Naive thymus-derived CD4-positive, alpha-beta T cell (primary cell): ENCODE measurements at places on chromosomes 5 and 9.

DNA sequence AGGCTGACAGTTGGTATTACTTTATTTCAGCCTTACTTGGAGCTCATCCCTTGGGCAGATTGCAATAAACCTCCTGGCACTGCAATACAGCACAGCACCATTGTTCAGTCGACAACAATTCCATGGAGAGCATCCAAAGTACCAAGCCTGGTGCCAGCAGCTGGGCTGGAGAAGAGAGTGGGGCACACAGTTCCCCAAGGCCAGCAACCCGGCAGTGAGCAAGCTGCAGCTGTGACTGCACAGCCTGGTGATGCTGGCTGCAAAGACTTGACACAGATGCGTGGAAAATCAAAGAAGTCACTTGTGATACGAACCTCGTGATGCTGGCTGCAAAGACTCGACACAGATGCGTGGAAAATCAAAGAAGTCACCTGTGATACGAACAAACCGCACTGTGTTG lies 125.4 kb downstream of the ATPSCKMT start:
- H3K27me3 ChIP-seq: no peaks in the 10 kb centered on the region
- no peak for DNase-seq
- no peak overlapping the region for H3K27ac ChIP-seq
- H3K36me3 ChIP-seq: no peaks in the 10 kb centered on the region

- no peak overlapping the region for H3K4me3 ChIP-seq
- H3K36me3 ChIP-seq: no peaks in the 10 kb centered on the region
- no peaks in the 10 kb centered on the region for H3K27me3 ChIP-seq
These were observed 227.3 kb downstream of the MCTP1 start for GRCh38 chr5:95057615-95058014.

- no peaks in the 10 kb centered on the region for H3K27me3 ChIP-seq
- no peak overlapping the region for H3K27ac ChIP-seq
- DNase-seq: no peak
These were observed 282.9 kb upstream of the MAP3K1 start for GRCh38 chr5:56532466-56532865.

DNA sequence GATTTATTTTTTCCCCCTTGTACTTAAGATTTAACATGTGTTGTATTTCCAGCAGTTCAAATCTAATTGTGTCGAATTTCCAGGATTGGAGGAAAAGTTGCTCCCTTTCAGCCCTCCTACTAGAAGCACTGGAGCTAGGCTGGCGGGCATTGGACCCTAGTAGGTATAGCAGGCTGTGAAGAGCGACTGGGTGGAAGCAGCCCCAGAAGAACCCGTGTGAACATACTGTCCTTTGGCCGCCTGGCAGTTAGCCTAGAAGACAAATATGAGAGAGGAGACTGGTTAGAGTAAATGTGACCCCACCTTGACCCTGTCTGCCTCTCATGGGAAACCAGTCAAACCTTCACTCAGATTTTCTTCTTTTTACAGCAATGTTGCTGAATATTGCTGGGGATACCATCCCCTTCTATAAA lies 13.9 kb downstream of the ALDOB start:
- no peaks in the 10 kb centered on the region for H3K27me3 ChIP-seq
- no peak overlapping the region for H3K27ac ChIP-seq
- no peaks in the 10 kb centered on the region for H3K36me3 ChIP-seq

DNA sequence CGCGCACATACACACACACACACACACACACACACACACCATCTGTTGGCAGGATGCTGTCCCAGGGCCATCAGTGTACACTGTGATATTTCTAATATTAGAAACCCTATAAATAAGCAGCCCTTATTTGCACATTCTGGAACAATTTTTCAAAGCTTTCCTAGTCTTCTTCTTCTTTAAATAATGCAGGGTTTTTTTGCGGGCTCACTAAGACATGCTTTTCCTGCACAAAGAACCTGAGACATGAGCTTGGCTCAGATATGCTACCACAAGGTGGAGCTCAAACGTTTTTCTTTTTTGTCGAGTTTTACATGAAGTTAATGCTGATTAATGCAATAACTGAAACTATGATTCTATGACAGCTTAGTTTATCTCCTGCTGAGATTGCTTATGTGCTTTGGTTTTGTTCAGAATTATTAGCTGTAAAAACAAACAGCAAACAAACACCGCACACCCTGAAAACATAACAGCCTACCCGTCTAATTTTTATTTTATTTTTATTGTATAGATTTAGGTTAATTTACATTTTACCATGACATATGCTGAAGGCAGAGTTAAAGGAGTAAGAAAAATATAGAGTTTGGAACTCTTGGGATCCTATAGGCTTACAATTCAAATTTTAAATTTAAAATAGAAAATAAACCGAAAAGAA lies 95.8 kb downstream of the ALDH1A1 start:
- H3K36me3 ChIP-seq: no peaks in the 10 kb centered on the region
- no peak for DNase-seq
- no peak overlapping the region for H3K4me3 ChIP-seq
- H3K27ac ChIP-seq: no peak overlapping the region
- H3K4me1 ChIP-seq: no peaks in the 10 kb centered on the region

GRCh38 chr5:174281855-174282254 lies 236.3 kb downstream of the NSG2 start:
- no peaks in the 10 kb centered on the region for H3K36me3 ChIP-seq
- no peaks in the 10 kb centered on the region for H3K27me3 ChIP-seq
- H3K4me3 ChIP-seq: no peak overlapping the region

GRCh38 chr5:74378464-74378863 lies 262.1 kb downstream of the ENC1 start:
- H3K27ac ChIP-seq: no peak overlapping the region
- H3K4me3 ChIP-seq: no peak overlapping the region
- DNase-seq: no peak

- no peaks in the 10 kb centered on the region for H3K36me3 ChIP-seq
- peaks cover 88% of the 10 kb centered on the region for H3K4me1 ChIP-seq
- peak; percentile 4 for DNase-seq
- H3K4me3 ChIP-seq: peak overlapping the region; percentile 6
- no peaks in the 10 kb centered on the region for H3K27me3 ChIP-seq
These were observed 18.6 kb downstream of the IRF1 start for GRCh38 chr5:132471944-132472343.

DNA sequence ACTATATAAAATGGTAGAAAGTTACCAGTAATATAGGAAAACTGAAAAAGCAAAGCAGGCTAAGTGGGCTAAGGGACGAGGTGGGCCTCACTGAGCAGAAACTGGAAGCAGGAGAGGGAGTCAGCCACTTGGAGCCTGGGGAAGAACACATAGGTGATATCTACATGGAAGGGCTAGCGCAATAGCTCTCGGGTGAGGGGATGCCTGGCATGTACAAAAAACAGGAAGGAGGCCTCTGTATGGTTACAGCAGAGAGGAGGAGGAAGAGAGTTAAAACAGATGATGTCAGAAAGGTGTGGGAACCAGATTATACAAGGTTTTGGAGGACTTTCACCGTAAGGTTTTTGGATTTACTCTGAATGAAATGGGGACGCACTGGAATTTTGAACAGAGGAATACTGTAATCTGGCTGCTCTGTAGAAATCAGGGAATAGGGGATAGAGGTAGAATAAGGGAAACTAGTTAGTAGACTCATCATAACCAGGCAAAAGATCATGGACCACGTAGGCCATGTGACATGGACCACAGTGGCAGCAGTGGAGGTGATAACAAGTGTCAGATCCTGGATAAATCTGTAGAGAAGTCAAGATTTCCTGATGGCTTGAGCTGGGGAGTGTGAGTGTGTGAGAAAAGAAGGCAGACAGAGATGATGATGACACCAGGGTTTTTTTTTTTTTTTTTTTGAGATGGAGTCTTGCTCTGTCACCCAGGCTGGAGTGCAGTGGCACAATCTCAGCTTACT lies 52.5 kb downstream of the FNBP1 start:
- H3K27ac ChIP-seq: peak overlapping the region; percentile 76
- no peaks in the 10 kb centered on the region for H3K36me3 ChIP-seq
- DNase-seq: peak; percentile 58
- peaks cover 44% of the 10 kb centered on the region for H3K4me1 ChIP-seq
- H3K27me3 ChIP-seq: no peaks in the 10 kb centered on the region

DNA sequence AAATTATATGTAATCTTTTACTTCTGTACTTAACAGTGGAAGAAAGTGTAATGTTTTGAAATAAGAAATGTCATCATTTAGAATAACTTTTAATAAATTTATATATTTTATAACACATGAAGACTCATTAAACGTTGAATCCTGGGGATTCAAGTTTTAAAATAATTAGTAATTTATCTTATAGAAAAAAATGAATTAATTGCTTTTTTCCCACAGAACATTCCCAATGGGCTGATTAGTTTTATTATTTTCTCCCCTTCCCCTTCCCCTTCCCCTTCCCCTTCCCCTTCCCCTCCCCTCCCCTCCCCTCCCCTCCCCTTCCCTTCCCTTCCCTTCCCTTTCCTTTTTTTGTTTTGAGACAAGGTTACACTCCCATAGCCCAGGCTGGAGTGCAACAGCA lies 79.7 kb downstream of the MRPS30 start:
- H3K36me3 ChIP-seq: no peaks in the 10 kb centered on the region
- H3K4me3 ChIP-seq: no peak overlapping the region
- no peak overlapping the region for H3K27ac ChIP-seq

DNA sequence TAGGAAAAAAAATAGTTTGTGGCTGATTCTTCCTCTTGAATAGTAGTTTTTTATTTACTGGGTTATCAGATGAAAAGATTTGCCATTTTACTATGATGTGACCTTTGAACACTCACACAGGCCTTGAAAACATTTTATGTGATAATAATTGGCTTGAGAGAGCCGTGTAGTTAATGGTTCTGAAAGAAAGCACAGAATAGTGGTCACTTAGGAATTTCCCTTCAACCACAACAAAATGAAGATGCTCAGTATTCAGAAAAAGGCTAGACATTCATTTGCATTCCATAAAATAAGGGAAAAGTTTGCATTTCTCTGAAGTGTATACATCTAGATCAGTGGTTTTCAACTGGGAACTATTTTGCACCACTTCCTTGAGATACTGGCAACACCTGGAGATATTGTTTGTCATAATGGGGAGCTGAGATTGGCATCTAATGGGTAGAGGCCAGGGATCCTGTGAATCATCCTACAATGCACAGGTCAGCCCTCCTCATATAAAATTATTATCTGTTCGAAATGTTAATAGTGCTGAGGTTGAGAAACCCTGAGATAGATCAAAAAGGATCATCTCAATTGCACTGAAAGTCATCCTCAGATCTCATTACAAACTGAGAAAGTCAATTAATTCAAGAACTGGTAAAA lies 446.4 kb upstream of the CCNG1 start:
- no peak for DNase-seq
- no peaks in the 10 kb centered on the region for H3K27me3 ChIP-seq
- no peak overlapping the region for H3K27ac ChIP-seq
- no peak overlapping the region for H3K4me3 ChIP-seq
- no peaks in the 10 kb centered on the region for H3K4me1 ChIP-seq

DNA sequence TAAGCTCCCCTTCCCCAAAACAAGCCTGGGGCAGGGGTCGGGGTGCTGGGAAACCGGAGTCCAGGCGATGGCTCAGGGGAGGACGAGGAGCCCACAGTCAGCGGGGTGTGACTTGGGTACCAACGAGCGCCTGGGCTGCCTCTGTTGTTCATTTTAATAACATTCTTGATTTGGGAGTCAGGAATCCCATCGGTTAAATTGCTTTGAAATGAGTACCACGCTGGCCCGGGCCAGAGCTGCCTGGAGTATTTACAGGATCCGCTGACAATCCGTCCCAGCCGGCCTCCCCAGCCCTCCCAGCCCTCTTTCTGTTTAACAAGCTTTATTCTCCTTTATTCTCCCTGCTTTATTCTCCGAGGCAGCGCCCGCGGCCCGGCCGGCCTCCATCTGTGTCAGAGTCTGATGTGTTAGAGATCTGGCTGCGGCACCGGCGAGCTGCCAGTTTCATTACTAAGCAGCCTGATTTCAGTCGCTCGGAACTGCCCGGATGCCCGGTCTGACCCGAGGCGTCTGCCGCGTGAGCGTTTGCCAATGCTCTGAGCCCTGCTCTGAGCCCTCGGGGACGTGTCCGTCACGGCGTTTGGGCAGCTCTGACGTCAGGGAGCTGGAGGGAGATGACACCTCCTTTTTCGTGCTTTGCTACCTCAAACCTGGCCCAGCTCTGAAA lies 16.5 kb upstream of the QRFP start:
- no peak for DNase-seq
- no peaks in the 10 kb centered on the region for H3K27me3 ChIP-seq
- no peak overlapping the region for H3K27ac ChIP-seq
- H3K4me3 ChIP-seq: no peak overlapping the region

GRCh38 chr5:100676817-100677631 lies 141.8 kb downstream of the FAM174A start:
- H3K4me1 ChIP-seq: no peaks in the 10 kb centered on the region
- H3K27ac ChIP-seq: no peak overlapping the region
- H3K36me3 ChIP-seq: no peaks in the 10 kb centered on the region
- no peaks in the 10 kb centered on the region for H3K27me3 ChIP-seq
- DNase-seq: no peak

- H3K27me3 ChIP-seq: no peaks in the 10 kb centered on the region
- H3K36me3 ChIP-seq: no peaks in the 10 kb centered on the region
- H3K4me3 ChIP-seq: no peak overlapping the region
- DNase-seq: no peak
- no peak overlapping the region for H3K27ac ChIP-seq
- no peaks in the 10 kb centered on the region for H3K4me1 ChIP-seq
These were observed 49.8 kb downstream of the TRPM3 start for GRCh38 chr9:71071633-71072032.

GRCh38 chr5:36657563-36657995 lies 51.2 kb downstream of the SLC1A3 start:
- H3K4me3 ChIP-seq: no peak overlapping the region
- H3K4me1 ChIP-seq: no peaks in the 10 kb centered on the region
- DNase-seq: no peak
- H3K36me3 ChIP-seq: no peaks in the 10 kb centered on the region
- H3K27me3 ChIP-seq: no peaks in the 10 kb centered on the region
- no peak overlapping the region for H3K27ac ChIP-seq

GRCh38 chr5:160155017-160155750 lies 35.9 kb upstream of the PWWP2A start:
- H3K36me3 ChIP-seq: no peaks in the 10 kb centered on the region
- H3K4me1 ChIP-seq: no peaks in the 10 kb centered on the region
- no peak overlapping the region for H3K27ac ChIP-seq
- no peak for DNase-seq
- no peaks in the 10 kb centered on the region for H3K27me3 ChIP-seq
- no peak overlapping the region for H3K4me3 ChIP-seq
